ENCODE measurements at places on chromosomes 5 and 9.

GRCh38 chr5:94281236-94281801 lies 337.1 kb downstream of the KIAA0825 start:
- no peak for DNase-seq

DNA sequence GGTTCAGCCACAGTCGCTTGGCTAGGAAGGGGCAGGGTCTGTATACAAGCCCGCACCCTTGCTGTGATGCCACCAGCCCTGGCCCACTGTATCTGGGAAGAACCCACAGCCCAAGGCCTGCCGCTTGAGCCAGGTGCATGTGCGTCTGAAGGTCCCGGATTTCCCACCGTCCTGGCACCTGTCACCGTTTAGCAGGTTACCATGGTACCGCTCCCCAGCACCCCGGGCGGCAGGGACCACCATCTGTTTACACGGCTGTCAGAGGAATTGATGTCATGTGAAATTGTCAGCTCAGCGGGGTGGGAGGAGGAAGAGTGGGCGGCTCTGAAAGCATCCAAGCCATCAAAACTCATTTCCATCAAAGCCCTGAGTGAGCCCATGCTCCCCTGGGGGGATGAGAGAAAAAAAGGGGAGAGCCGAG lies 92.7 kb downstream of the HRH2 start:
- DNase-seq, result no peak

DNA sequence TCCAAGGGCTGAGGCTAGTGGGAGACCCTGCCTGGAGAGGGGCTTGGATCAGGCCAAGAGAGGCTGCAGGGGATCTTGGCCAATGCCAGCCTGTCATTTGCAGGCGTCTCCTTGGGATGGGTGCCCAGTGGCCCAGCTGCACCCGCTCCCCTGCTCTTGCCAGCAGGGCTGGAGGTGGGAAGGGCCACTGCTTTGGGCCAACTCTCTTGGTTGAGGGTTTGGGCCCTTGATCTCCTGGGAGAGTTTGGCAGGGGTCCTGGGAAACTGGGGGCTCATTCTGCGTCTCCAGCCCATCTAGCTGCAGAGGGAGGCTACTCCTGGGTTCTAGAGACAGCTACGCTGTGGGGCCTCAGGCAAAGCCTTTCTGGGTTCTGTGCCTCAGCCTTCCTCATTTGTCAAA lies 10.5 kb downstream of the PSD2 start:
- DNase-seq, result no peak

GRCh38 chr5:122081541-122081940 lies 3.5 kb upstream of the LOX start:
- DNase-seq, result no peak

- DNase-seq, result no peak
These were observed 54.2 kb upstream of the PAM start for GRCh38 chr5:102700916-102701315.

DNA sequence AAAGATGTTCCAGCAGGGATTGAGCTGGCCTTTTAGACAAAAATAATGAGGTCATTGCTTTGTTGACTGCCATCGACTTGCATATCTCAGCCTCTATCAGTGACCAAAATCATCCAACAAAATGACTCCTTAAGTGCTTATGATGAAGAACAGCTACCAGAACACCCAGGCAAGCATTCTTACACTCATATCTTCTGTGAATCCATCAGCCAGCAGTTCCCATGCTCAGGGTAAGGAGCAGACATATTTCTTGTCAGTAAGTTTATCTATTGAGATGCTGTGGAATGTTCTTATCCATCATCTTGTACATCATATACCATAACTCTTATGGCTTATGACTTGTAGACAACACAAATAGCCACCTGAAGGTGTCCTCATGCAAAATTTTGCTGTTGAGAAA lies 20.2 kb upstream of the SPDL1 start:
- DNase-seq, result no peak

GRCh38 chr5:178279026-178279722 lies 46.6 kb upstream of the PHYKPL start:
- DNase-seq, result no peak

DNA sequence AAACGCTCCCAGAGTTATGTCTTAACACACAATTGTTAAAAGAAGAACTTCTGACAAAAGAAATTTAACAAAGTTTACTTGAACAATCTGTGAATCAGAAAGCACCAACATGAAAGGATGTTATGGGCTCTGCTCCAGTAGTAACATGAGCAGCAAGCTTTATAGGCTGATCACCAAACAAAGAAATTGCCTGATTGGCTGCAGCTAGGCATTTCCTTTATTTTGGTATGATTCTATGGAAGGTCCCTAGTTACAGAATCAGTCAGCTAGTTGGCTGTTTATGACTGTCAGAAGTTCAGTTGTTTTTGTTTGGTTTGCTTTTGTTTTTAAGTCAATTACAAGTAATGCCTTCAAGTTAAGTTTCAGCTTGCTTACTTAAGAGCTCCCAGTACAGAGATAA lies 102.4 kb upstream of the SMC2 start:
- no peak for DNase-seq

DNA sequence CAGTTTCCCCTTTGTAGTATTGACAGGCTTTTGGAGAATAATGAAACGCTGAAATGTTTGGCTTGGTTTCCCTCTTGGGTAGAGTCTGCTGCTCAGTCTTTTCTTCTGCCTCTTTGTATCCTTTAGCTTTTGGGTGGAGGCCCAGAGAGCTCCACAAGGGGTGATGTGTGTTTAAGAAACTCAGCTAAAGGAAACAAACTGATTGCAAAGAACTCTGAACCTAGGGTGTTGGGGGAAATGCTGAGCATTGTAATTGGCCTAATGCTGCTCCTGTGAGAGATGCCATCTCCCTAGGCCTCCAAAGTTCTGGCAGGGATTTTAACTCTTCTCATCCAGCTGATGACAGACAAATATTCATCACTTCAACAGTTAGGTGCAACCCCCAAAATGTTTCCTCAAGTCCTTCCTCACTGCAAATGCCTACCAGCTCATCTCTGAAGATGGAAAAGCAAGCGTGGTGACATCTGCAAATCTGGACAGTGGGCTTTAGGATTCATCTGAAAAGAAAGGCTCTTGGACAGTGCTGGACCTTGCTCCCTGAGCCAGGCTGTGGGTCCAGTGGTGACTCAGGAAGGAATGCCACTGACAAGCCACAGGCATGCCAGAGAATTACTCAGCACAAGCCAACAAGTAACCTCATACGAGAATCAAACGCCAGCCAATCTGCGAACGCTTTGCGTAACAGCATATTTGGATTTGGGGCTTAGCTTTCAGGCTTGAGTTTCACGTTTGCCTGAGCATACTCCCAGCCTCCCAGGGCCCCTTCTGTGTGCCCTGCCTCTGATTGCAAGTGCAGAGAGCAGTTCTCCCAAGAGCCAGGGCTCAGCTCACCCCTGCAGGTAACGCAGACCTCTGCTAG lies 30.5 kb upstream of the ZSWIM6 start:
- no peak for DNase-seq

DNA sequence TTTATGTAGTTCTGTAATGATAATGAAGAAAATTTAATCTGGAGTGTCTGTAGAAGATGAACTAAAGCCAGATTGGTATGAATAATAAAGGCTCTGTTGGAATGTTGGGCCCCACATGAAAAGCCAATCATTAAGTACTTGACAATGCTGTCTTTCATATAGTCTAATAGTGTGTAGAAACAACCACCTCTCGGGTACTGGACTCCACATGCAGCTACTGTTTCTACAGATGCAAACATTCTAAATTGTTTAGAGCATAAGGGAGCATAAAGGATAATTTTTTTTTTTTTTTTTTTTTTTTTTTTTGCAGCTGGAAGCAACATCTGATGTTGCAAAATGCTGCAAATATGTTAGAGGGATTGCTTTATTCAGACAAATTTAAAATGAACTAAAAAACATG lies 354.3 kb downstream of the KCTD16 start:
- no peak for DNase-seq

DNA sequence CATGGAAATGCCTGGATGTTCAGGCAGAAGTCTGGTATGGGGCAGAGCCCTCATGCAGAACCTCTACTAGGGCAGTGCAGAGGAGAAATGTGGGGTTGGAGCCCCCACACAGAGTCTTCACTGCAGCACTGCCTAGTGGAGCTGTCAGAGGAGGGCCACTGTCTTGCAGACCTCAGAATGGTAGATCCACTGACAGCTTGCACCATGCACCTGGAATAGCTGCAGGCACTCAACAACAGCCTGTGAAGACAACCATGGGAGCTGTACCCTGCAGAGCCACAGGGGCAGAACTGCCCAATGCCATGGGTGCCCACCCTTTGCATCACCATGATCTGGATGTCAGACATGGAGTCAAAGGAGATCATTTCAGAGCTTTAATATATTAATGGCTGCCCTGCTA lies 36.9 kb downstream of the TRIP13 start:
- no peak for DNase-seq

GRCh38 chr5:176927562-176927961 lies 28.4 kb upstream of the HK3 start:
- no peak for DNase-seq

- no peak for DNase-seq
These were observed 43.3 kb downstream of the ACTL7B start for GRCh38 chr9:108812396-108813025.

GRCh38 chr9:87678650-87679355 lies 47.1 kb upstream of the CTSL start:
- peak; percentile 51 for DNase-seq

Data from activated CD4-positive, alpha-beta T cell treated with anti-CD3 and anti-CD28 coated beads for 48 hours (primary cell).